Effector memory CD8-positive, alpha-beta T cell (primary cell): ENCODE measurements at places on chromosomes 2 and 18.

GRCh38 chr2:74777161-74777900 lies 56.6 kb upstream of the HK2 start:
- no peak for DNase-seq

DNA sequence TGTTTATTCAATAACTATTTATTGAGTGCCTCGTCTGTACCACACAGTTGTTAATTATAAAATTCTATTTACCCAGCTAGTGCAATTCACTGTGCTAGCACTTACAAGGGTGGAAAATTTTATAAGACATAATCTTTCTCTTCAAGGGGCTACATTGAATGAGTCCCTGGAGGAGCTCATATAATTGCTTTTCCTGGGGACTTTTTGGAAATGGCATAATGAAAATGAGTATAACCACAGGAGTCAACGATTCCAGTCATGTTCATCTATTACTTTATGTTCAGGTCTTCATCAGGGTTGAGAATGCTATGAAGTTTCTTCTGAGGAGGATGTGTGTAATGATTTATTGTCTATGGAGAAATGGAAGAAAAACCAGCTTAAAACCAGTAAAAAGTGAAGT lies 52.9 kb upstream of the TMEM200C start:
- no peak for DNase-seq

- DNase-seq, result no peak
Observed at GRCh38 chr2:219861307-219861706, 233.9 kb downstream of the SLC4A3 start.

- no peak for DNase-seq
Observed at GRCh38 chr2:59787095-59787494, 766.4 kb downstream of the BCL11A start.

GRCh38 chr18:79615091-79615490 lies 64.5 kb upstream of the CTDP1 start:
- no peak for DNase-seq

DNA sequence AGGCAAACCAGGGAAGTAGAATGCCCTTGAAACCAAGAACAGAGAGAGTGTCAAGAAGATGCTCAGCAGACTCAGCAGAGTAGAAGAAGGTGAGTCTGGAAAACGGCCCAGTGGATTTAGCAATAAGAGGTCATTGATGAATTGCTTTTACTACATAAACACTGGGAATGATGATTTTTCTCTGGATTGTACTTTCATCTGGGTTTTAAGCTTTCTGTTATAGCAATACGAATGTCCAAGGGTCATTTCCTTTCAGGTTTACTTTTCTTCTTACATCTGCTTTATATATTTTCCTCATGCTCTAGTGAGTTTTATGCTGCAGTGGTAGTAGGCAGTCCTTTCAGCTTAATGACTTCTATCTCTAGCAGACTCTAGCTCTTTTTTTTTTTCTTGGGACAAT lies 16.9 kb downstream of the EML6 start:
- DNase-seq, result no peak

GRCh38 chr2:209767316-209767715 lies 4.3 kb upstream of the UNC80 start:
- DNase-seq, result no peak

GRCh38 chr18:62338446-62339105 lies 13.5 kb downstream of the TNFRSF11A start:
- DNase-seq, result no peak

- no peak for DNase-seq
Observed at GRCh38 chr2:182291296-182291695, 135.5 kb downstream of the PDE1A start.
